ENCODE measurements at places on chromosomes 1 and 21.
A peak's percentile ranks its signal among the peaks of the same experiment; 100 is the strongest.

- DNase-seq, result no peak
These were observed 57.7 kb downstream of the ATG4C start for GRCh38 chr1:62841587-62842169.

GRCh38 chr1:22815421-22816066, 104.9 kb downstream of the EPHB2 start:
- no peak for DNase-seq

- no peak for DNase-seq
These were observed 84.0 kb downstream of the RERE start for GRCh38 chr1:8733484-8733883.

- DNase-seq, result no peak
These were observed 37.3 kb downstream of the C1orf21 start for GRCh38 chr1:184424157-184424556.

DNA sequence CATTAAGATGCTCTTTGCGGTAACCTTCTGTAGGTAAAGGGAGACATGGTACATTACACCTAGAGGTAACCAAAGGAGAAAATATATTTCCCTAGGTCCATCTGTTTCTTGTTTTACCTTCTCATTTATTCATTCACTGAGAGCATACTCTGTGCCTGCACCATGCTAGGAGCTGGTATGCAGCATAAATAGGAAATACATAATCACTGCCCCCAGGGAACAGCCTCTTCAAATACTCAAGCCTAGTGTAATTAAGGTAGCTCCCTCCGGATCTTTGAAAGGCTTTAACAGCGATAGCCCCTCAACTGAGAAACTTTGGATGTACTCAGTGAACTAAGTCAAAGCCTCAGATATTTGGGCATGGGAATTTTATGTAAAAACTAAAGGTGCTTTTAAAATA, 123.6 kb downstream of the GABPA start:
- DNase-seq, result no peak

- DNase-seq, result no peak
These were observed 13.0 kb upstream of the AHCYL1 start for GRCh38 chr1:109971559-109971958.

GRCh38 chr1:68278221-68278620, 45.9 kb upstream of the WLS start:
- no peak for DNase-seq

DNA sequence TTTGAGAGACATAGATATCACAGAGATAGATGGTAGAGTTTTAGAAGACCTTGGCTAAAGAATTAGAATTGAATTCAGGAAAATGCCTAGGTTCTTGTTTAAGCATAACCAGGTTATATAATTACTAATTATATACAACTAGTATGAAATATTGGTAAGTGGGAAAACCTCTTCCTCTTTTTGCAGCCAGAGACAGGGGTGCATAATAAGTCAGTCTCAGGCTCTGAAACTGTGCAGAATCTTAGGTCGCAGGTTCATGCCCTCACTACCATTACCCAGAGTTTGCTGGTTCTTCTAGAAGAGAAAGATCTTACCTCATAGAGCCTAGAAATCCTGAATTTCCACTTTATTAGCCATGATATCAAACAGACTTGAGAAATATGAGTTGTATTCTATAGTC, 183.3 kb downstream of the NEK7 start:
- no peak for DNase-seq

- DNase-seq, result no peak
These were observed 439.4 kb downstream of the CAMTA1 start for GRCh38 chr1:7224644-7225043.

- DNase-seq, result no peak
These were observed 273.1 kb downstream of the NTNG1 start for GRCh38 chr1:107413951-107414350.

GRCh38 chr1:4657960-4658541, 3.6 kb downstream of the AJAP1 start:
- peak; percentile 38 for DNase-seq

- no peak for DNase-seq
These were observed 151.8 kb downstream of the EIF4G3 start for GRCh38 chr1:21024918-21025317.

- no peak for DNase-seq
These were observed 55.0 kb upstream of the MACF1 start for GRCh38 chr1:39149509-39149908.

GRCh38 chr21:42263591-42264131, 44.7 kb downstream of the ABCG1 start:
- DNase-seq, result no peak

DNA sequence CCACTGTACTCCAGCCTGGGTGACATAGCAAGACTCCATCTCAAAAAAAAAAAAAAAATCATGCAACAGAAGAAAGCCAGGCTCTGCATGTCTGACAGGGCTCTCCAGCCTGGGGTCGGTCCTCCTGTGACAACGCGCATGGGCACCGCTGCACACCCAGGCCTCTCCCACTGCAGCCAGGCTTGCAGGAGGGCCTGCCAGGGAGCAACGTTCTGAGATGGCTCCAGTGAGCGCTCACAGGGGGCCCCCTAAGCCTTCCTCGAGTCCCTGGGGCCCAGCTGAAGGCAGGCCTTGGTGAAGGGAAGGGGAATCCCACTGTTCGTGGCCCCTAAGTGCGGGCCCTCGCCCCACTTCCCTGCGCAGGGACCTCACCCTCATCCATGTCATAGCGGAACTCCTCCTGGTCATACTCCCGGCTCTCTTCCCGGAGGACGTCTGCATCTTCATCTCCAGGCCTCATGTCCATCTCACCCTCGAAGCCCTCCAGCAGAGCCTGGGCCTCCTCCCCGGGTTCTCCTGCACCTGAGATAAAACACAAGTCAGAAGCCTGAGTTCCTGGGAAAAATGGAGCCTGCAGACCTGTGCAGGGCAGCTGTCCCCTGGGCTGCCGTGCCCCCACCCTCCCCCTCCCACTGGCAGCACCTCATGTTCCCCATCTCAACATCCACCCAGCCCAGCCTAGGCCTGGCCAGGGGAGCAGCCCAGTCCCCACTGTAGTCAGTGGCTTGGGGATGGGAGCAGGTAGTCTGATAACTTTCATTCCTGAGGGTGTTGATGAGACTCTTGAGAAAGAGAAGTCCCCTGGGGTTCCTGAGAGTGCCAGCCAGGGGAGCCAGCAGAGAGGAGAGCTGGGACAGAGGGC, 20.3 kb downstream of the RSPH1 start:
- no peak for DNase-seq

DNA sequence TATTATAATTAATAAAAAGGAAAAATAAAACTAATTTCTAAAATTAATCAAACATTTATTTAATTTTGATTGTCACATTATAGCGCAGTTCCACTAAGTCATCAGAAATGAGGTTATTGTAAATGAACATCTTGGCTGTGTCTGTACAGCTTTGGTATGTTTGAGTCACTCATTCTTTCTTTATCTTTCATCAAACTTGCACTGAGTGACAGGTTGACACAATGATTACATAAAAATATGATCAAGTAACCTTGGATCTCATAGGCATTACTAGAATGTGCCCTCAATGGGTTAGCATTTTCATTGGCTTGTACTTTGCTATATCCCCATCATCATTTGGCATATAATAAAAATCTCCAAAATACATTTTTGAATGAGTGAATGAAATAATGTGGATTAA, 1353.2 kb upstream of the ADGRL2 start:
- no peak for DNase-seq

DNA sequence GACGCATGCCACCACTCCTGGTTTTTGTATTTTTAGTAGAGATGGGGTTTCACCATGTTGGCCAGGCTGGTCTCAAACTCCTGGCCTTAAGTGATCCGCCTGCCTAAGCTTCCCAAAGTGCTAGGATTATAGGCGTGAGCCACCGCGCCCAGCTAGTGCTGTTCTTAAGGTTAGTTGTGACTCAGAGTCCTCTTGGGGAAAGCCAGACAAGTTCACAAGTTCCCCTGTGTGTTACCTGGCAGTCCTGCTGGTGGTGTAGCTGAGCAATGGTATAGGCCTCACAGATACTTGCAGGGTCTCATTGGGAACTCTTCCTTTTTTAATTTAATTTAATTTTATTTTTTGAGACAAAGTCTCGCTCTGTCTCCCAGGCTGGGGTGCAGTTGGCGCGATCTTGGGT, 10.6 kb downstream of the CFAP126 start:
- no peak for DNase-seq

DNA sequence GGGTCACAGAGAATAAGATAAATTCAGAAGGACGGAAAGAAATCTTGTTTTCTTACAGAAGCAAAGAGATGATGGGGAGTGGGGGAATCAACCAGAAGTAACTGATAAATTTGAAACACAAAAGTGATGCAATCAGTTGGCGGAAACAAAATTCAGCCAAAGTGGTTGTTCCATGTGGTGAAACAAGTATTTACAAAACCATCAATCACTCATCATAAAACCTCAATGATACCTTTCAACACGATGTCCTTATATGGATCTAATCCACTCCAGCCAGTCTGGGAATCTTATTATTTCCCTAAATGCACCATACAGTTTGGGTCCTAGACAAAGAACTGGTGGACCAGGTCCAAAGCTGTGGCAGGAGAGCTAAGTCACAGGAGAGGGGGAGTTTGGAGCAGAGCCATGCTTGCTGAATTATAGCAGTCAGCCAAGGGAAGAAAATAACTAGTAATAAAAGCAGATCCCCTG, 303.8 kb upstream of the LRRC7 start:
- DNase-seq, result no peak

DNA sequence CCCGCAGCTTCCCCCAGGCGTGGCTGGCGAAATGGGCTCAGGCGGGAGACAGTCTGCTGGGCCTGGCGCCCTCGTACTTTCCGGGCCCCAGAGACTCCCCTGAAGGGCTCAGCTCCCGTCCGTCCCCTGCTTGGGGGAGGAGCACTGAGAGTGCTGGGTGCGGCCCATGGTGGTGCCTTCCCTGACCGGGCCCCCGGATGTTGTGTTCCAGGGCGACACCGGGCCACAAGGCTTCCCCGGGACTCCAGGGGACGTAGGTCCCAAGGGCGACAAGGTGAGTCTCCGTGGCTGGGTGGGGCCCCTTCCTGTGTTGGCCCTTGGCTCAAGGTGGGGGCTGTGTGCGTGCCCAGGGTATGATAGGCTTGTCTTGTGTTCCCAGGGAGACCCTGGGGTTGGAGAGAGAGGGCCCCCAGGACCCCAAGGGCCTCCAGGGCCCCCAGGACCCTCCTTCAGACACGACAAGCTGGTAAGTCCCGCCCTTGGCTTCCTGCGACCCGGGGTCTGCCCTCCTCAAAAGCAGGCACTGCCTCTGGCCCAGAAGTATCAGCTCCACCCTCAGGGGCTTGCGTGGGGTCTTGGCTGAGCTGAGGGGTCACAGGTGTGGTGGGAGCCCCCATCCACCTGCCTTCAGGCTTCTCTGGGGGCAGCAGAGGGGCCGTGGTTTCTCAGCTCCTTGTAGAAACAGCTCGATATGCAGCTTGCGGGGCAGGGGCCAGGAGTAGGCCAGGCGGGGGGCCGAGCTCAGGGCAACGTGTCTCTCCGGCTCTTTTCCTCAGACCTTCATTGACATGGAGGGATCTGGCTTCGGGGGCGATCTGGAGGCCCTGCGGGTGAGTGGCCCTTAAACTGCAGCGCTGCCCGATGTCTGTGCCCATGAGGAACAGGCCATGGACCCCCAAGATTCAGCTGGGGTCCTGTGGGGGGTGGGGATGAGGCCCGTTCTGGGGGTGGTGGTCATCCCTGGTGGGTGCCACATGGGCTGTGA, 62.3 kb downstream of the SLC19A1 start:
- DNase-seq, result no peak

DNA sequence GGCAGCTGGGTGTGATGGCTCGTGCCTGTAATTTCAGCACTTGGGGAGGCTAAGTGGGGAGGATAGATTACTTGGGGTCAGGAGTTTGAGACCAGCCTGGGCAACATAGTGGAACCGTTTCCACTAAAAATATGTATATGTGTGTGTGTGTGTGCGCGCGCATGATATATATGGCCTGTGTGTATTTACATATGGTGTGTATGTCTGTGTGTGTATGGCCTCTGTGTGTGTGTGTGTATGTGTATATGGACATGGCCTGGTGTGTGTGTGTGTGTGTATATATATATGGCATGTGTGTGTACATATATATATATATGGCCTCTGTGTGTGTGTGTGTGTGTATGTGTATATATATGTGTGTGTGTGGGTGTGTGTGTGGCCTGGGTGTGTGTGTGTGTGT, 16.0 kb upstream of the SLC2A7 start:
- no peak for DNase-seq

DNA sequence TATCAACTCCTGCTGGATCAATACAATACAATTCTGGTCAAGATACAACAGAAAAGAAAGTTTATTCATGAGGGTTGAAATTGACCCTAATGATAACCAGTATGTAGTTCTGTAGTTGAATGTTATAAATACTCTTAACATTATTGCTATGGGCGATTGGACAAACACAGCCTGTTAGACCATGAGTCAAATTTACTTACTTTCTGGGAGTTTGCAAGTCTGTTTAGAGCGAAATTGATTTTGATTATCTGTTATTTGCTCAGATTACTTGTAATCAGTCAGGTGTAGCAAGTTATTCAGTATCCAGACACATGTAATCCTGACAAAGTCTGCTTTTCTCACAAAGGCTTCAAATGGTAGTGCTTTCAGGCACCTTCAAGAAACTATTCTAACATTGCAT, 216.6 kb upstream of the B3GALT2 start:
- DNase-seq, result no peak

DNA sequence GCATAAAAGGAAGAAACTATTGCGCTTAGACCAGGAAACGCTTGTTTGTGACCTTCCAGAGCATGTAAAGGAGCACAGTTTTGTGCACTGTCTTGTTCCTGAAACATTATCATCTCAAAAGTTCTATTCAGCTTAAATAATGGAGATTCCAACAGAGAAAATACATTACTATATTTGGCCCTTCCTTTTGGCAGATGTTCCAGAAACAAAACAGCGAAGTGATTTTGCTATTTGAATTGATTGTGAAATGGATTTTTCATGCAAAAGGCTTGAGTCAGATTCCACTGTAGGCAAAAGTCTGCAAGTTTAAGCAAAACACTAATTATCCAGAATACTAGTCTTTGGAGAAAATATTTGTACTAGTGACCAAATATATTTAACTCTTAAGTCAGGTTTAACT, 80.3 kb upstream of the PTBP2 start:
- DNase-seq, result no peak

GRCh38 chr1:73144311-73144710, 862.0 kb upstream of the NEGR1 start:
- no peak for DNase-seq

DNA sequence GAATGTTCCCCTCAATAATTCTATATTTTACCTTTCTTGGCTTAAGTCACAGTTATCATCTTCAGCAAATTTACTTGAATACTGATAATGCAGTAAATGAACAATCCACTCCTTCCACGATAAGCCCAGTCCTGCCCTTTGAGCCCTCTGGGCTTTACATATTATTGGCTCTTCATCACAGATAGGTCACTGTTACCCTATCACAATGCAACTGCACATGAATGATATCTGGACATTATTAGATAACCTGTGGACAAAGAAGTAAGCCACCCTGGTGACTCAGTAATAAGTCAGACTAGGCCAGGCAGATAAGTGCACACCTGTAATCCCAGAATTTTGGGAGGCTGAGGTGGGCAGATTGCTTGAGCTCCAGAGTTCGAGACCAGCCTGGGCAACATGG, 69.4 kb downstream of the SPATA6 start:
- no peak for DNase-seq

GRCh38 chr1:35269201-35269988, 886 bp downstream of the ZMYM4 start:
- DNase-seq, result no peak

- DNase-seq, result no peak
These were observed 361.0 kb downstream of the SETD4 start for GRCh38 chr21:35699361-35699760.

- no peak for DNase-seq
These were observed 346.8 kb downstream of the RRAGC start for GRCh38 chr1:38512789-38513188.
